Forelimb muscle (tissue), 1 donor: ENCODE measurements at places on chromosomes 6 and 20. TPM values are rescaled to one million over a fixed set of nuclear protein-coding genes. Genes with fewer than 3 reads are reported as not detected.

GRCh38 chr6:140970485-140970884, 1162.2 kb upstream of the GJE1 start:
- no peak for DNase-seq

GRCh38 chr6:52536424-52536916, 40.4 kb downstream of the TRAM2 start:
- no peak for DNase-seq

TUBB1 gene
- polyA plus RNA-seq, result 0.68 TPM

POU5F1 gene
- 0.56 TPM for polyA plus RNA-seq

- DNase-seq, result no peak
These were observed 89.1 kb upstream of the E2F3 start for GRCh38 chr6:20312606-20313005.

GCNT2 gene
- polyA plus RNA-seq, result 2.9 TPM

- no peak for DNase-seq
These were observed 69.5 kb upstream of the EPB41L1 start for GRCh38 chr20:36084897-36085613.

CFAP206 gene
- polyA plus RNA-seq, result 0.27 TPM

GRCh38 chr6:140276719-140277118, 902.3 kb upstream of the CITED2 start:
- DNase-seq, result no peak

GTF3C6 gene
- 70.6 TPM for polyA plus RNA-seq

PSMB8 gene
- 11.8 TPM for polyA plus RNA-seq
